Diencephalon (tissue), 1 donor: ENCODE measurements at places on chromosomes 16 and 17. TPM values are rescaled to one million over a fixed set of nuclear protein-coding genes. Genes with fewer than 3 reads are reported as not detected.

The SLC13A2 gene
- total RNA-seq: not detected

The PROCA1 gene
- total RNA-seq: 5.5 TPM

The ABCA9 gene
- 8.8 TPM for total RNA-seq

The TNFRSF13B gene
- total RNA-seq: not detected

The UTP18 gene
- total RNA-seq: 45.2 TPM

The SLC9A5 gene
- total RNA-seq: 2.8 TPM

The KRT39 gene
- total RNA-seq: not detected

The CTRB1 gene
- total RNA-seq: not detected

The NOG gene
- 9.0 TPM for total RNA-seq

The CACNG1 gene
- total RNA-seq: 0.23 TPM

The GP2 gene
- total RNA-seq: not detected
